ENCODE measurements at places on chromosomes 13 and 19.

DNA sequence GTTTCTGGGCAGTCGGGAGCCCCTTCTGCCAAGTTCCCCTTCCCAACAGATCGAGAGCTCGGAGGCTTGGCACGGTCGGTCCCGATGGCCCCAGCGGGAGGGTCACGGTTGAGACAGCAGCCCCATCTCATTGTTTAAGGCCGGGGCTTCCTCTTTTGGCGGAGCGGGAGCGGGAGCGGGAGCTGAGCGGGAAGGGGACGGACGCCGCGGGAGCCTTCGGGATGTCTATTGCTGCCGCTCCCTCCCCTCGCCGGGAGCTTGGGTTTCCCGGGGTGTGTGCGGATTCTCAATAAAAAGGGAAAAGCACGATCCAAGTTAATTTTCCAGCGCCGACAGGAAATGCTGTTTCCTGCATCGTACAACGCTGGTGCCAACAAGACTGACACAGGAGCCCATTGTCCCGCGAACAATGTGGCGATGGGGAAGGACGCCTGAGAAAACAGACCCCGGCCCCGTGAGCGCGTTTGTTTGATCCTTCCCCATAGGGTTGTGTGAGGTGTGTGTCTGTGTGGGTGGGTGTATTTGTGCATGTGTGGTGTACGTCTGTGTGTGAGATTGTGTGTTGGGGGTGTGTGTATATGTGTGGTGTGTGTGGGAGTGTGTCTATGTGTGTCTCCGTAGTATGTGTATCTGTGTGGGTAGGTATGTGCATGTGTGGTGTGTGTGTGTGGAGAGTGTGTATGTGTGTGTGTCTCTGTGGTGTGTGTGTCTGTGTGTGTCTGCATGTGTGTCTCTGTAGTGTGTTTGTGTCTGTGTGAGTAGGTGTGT, 36.3 kb upstream of the FLT1 start:
- peak; percentile 81 for DNase-seq

- DNase-seq: no peak
Measured at GRCh38 chr19:44607049-44607448, 6.3 kb upstream of the IGSF23 start.

DNA sequence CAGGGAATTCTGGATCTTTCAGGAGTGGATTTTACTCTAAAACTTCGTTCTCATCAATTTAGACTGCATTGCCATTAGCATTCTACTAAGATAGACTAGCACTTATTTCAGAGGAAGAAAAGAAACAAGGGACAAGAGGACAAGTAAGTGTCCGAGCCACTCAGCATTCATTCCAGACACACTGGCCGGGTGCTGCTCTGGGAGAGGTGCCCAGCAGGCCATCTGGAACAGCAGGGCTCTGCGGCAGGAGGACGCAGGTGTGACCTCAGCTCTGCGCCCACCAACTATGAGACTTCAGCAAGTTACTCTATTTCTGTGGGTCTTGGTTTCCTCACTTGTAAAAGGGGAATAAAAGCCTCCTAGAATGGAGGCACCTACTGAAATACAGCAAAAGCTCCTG, 4.2 kb downstream of the EPS15L1 start:
- DNase-seq: no peak

DNA sequence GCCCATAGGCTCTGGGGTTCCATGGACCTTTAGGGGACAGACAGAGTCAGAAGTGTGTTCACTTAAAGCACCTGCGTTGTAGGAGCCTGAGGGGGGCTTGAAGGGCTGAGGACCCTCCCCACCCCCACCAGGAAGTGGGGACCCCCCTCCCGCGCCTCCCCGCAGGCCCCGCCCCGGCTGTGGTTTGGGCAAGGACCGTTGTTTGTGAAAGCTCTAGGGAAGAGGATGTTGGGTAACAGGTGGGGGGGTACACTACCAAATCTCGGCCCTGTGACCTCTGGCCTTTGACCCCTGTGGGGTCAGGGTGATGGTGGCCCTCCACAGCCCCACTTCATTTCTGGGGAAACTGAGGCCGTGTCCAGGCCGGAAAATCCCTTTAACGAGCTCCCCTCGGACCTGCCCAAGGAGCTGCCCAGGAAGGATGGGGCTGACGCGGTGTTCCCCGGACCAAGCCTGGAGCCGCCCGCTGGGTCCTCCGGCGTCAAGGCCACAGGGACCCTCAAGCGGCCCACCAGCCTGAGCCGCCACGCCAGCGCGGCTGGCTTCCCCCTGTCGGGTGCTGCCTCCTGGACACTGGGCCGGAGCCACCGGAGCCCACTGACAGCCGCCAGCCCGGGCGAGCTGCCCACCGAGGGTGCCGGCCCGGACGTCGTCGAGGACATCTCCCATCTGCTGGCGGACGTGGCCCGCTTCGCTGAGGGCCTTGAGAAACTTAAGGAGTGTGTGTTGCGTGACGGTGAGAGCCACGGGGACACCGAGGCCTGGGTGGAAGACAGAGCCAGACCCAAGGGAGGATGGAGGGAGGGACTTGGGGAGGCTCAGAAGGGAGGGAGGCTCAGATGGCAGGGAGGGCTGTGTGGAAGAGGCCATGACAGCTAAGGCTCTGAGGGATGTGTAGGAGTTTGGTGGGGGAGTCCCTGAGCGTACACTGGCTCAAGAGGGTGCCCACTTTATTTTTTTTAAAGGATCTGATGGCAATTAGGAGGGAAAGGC, 1.3 kb downstream of the ARHGAP45 start:
- no peak for DNase-seq

GRCh38 chr19:4185413-4186086, 3.1 kb downstream of the ANKRD24 start:
- no peak for DNase-seq

DNA sequence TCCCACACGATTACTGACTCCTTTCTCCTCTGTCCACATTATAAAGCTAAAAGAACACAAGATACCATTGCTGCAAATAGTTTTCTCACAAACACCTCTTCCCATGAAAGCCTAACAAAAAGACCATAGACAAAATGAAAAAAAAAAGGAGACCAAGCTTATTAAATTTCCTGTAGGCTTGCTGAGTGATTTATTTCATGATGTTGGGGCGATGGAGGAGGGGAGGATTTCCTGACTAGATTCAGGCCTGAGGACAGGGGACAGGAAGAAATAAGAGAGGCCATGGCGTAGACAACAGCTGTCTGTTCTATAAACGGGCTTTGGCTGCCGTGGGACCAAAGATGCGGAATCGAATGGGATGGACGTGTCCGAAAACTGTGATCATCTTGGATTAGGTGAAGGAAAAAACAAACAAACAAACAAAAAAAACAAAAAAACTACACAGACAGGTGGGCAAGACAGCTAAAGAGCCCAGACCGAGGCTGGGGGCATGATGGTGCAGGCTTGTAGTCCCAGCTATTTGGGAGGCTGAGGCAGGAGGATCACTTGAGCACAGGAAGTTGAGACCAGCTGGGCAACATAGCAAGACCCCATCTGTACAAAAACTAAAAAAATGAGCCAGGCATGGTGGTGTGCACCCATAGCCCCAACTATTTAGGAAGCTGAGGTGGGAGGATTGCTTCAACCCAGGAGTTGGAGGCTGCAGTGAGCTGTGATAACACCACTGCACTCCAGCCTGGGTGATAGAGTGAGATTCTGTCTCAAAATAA, 5.3 kb downstream of the TMPRSS9 start:
- no peak for DNase-seq

Measured in endothelial cell (in vitro differentiated cells).